ENCODE measurements at places on chromosomes 1 and 21.

GRCh38 chr1:155184835-155185782 is 11.5 kb downstream of the TRIM46 start:
- DNase-seq: no peak

- no peak for DNase-seq
These were observed 876.9 kb downstream of the KCNT2 start for GRCh38 chr1:195731385-195731784.

DNA sequence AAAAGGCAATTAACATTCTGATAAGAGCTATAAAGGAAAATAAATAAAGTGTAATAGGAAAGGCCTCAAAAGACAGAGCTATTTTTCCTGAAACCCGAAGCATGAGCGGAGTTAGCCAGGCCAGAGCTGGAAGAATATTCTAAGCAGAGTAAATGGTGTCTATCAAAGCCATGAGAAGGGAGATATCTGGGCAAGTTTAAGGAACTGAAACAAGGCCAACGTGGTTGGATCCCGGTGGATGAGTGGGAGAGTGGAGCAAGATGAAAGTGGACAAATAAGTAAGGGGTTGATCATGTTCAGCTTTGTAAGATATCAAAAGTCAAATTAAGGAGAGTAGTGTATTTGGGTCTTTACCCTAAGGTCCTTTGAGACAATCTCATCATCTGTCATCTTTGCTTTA is 234.0 kb downstream of the TM2D1 start:
- DNase-seq: no peak

DNA sequence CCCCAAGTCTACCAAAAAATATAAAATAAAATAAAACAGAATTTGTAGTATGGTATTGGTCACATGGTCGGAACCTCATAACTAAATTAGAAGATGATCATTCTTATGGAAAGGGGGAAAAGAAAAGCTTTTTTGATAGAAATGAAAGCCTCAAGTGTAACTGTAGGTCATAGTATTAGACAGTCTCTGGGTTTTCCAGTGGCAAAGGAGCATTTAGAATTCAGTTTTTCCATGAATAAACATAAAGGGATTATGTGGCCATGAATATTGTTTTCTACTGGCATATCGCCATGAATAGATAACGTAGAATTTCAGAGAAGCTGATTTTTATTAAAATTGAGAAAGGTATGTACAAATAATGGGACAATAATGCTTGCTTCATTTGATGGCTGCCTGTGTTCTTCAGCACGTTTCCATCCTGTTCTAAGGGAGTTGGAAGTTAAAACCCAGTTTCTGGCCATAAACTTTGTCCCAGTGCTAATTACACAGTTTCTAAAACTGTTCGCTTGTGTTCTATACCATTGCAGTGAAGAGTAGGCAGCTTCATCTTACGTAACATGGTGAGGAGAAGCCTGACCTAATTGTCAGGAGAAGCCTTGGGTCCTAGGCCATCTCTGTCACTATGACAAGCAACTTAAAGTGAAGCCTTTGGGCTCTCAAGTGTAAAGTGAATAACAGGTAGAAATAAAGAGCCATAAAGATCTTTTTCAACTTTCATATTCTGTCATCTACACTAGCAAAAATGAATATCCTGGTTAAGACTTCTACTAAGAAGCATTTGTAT is 70.5 kb upstream of the PGD start:
- no peak for DNase-seq

GRCh38 chr1:243470502-243470901 is 214.7 kb downstream of the SDCCAG8 start:
- no peak for DNase-seq

DNA sequence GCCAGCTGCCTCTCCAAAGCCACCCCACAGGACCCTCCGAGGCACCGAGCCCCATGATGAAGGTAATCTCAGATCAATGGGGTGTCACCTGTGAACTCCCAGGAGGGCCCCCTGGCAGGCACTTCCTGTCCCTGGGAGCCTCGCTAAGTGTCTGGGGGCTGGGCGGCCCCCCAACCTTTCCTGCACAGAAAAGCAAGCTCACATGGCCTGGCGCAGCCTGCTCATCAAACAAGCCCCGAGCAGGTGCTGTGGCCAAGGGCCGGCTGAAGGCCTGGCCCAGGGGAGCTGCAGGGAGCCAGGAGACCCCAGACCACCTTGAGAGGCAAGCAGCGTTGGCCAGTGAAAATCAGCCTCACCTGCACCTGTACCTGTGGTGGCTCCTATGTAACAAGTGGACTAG is 2.9 kb downstream of the RIPK4 start:
- DNase-seq: no peak

DNA sequence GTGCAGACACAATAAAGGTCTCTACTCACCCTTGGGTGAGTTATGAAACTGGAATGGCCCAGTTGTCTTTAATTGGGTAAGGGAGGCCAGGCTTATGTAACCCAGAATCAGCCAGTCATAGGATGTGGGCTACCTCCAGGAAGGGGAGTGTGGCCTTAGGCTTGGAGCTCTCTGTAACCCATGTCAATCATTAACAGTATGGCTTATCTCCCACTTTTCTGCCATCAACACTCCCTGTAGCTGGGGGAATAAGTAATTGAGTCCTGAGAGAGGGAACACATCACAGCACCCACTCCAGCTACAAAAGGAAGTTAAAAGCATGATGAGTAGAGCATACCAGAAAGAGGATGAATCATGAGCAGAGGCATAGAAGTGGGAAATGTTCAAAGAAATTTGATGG is 327.0 kb upstream of the DUSP10 start:
- no peak for DNase-seq
